ENCODE measurements at places on chromosomes 1 and 21. TPM values are rescaled to one million over a fixed set of nuclear protein-coding genes. Genes with fewer than 3 reads are reported as not detected.

GRCh38 chr1:167161242-167161641 lies 59.4 kb upstream of the POU2F1 start:
- no peak for ATAC-seq

DNA sequence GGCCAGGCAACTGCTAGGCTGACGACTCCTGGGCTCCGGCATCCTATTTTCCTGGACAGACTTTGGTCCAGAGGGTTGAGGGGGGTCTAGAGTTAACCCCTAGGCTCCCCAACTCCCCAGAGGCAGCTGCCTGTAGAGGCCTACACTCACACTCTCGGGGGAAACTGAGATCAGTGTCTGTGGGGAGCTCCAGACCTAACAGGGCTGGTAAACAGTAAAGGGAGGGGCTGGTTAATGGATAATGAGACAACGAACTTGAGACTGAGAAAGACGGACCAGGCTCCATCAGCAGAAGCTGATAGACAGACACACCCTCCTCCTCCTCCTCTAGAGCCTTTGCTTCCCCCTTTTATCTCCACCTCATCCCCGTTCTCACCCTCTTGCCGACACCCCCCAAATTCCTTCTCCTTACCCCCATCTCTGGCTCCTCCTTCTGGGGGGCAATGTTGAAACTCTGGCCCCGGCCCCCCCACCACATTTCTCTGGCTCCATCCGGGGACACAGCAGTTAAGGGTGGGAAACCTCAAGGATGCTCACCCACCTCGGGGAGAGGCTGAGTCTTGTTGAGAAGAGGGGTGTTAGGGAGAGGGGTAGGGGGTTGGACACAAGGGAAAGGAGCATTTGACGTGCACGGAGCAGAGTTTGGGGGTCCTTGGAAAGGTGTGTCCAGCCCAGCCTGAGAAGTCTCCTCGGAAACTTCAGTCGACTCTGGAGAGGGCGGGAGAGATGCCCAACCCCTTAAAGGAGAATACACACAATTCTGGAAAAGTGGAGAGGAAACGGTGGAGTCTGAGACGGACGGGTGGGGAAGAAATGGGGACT lies at the start of gene MTMR11:
Gene MTMR11, minus strand, starts transcription at position 710 of the 822 bp plus-strand sequence. Its CDS starts 232 bp downstream, at position 478.
- peak; percentile 39 for ATAC-seq

DNA sequence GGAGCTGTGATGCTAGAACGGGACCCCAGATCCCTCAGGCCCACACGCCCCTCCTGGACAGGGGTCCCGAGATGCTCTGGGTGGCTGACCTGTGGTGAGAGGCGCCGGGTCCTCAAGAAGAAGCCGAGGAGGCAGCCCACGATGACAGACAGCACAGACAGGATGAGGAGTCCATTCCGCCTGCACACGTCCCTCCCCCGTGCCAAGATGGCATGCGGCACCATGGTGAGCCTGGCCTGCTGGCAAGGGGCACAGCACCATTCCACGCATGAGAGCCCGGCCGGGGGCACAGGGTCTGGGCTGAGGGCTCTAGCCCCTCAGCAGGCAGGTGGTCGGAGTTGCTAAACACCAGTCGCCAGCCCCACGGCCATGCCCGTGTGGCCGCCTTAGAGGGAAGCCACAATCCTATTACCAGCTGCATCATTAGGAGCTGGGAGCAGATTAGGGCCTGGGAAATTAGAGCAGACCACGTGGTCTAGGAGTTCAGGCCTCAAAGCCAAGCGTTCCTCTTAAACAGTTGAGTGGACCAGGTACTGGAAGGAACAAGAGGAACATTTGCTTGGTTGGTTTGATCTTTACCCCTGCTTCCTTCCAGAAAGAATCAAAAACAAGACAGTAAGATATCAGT lies at the start of gene SLC1A7:
Gene SLC1A7, minus strand, starts transcription at position 413 of the 628 bp plus-strand sequence. Its CDS starts 189 bp downstream, at position 224.
- no peak for ATAC-seq

DNA sequence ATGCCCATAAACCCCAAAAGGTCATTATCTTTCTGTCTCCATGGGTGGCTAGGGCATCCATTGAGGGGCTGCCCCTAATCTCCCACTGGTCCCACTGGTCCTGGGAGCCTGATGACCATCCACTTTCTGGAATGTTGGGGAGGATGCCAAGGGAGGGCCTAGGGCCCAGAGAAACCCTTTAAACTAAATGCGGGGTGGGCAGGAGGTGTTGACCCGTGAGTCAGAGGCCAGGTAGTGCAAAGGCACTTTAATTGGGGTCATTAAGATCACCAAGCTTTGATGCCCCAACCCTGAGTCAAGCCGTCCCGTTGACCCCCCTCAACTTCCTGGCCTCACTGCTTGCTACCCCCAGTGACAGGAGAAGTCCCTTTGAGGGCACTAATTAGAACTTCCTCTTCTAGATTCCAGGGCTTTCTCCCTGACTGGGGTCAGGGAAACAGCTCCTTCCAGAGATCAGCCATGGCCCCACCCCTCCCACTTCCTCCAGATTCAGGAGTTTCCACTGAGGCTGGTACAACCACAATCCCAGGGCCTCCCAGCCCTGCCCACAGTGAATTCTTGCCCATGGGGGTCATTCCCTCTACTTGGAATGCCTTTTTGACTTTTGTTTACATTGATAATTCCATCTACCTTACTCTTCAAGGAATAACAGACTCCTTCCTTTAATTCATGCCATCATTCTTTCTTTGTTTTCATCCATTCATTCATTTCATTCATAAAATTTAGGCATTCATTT lies 15.5 kb upstream of the SERINC2 start:
- no peak for ATAC-seq

- peak; percentile 8 for ATAC-seq
Measured at GRCh38 chr21:42495765-42496119, 282 bp downstream of the RSPH1 start.

- ATAC-seq = peak; percentile 51
Measured at GRCh38 chr1:118563981-118564951, 379.2 kb upstream of the SPAG17 start.

GRCh38 chr1:31765516-31765915 lies 1.4 kb upstream of the ADGRB2 start:
- ATAC-seq = no peak

LEMD1 gene
- not detected for total RNA-seq

TMEM222 gene
- total RNA-seq = 28.6 TPM

CA6 gene
- total RNA-seq = not detected

WNT9A gene
- 7.7 TPM for total RNA-seq

ATP1A4 gene
- total RNA-seq = not detected

All from gastroesophageal sphincter (tissue), 4 donors.